Psoas muscle (tissue), 8 donors: ENCODE measurements at places on chromosomes 1 and 21. TPM values are rescaled to one million over a fixed set of nuclear protein-coding genes. Genes with fewer than 3 reads are reported as not detected.

- no peaks in the 10 kb centered on the region for H3K4me1 ChIP-seq
- DNase-seq, result no peak
- H3K27ac ChIP-seq, result no peak overlapping the region
- no peaks in the 10 kb centered on the region for H3K27me3 ChIP-seq
- no peak overlapping the region for H3K4me3 ChIP-seq
These were observed 40.8 kb upstream of the NEXN start for GRCh38 chr1:77847621-77848080.

COL8A2 gene
- total RNA-seq, result 0.36 TPM

KPRP gene
- total RNA-seq, result not detected

GRCh38 chr1:77556045-77556444, 126.4 kb downstream of the ZZZ3 start:
- no peaks in the 10 kb centered on the region for H3K27me3 ChIP-seq
- DNase-seq, result no peak
- no peaks in the 10 kb centered on the region for H3K36me3 ChIP-seq
- no peak overlapping the region for H3K4me3 ChIP-seq
- no peaks in the 10 kb centered on the region for H3K4me1 ChIP-seq

DNA sequence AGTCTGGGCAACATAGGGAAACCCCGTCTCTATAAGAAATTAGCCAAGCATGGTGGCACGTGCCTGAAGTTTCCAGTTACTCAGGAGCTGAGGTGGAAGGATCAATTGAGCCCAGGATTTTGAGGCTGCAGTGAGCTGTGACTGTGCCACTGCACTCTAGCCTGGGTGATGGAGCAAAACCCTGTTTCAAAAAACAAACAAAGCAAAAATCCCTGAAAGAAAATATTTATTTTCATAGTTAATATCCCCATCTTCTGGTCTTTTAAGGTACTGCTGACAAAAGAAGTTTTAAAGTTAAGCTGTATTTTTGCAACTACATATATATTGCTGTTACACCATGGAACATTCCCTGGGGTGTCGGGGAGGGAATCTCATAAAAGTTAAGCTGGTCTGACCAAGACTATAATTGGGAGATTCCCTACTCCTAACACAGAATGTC, 26.0 kb downstream of the VAMP4 start:
- H3K27ac ChIP-seq, result peak overlapping the region; percentile 73
- peaks cover 23% of the 10 kb centered on the region for H3K4me1 ChIP-seq
- H3K27me3 ChIP-seq, result no peaks in the 10 kb centered on the region
- DNase-seq, result no peak
- no peak overlapping the region for H3K4me3 ChIP-seq

DNA sequence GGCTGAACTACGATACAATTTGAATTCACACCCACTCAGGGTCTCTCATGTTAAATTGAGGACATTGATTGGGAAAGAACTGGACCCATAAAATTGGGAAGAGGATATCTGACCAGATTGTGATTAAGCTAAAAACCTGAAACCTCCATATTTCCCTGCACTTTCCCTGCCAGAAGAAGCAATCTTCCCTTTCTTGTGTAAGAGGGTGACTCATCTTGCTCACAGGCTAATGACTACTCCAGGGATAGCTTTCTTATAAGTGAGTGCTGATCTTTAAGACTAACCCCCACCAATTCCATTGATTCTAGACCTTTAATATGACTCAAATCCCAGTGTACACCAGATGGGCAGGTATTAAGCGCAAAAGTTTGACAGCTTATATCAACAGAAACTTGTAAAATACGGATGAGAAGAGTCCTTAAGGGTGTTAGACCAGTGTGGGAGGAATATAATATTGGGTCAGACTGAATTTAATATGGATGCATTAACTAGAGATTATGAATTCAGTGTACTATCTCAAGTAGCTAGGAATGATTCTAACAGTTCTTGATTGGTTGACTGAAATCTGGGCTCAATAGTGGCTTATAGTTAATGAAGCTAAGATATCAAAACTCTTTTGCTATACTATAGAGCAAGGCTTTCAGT, 12.1 kb upstream of the SGIP1 start:
- H3K4me3 ChIP-seq, result no peak overlapping the region
- no peak for DNase-seq
- no peaks in the 10 kb centered on the region for H3K27me3 ChIP-seq
- H3K27ac ChIP-seq, result no peak overlapping the region

TEDDM1 gene
- total RNA-seq, result not detected

- no peak overlapping the region for H3K4me3 ChIP-seq
- no peak overlapping the region for H3K27ac ChIP-seq
- no peaks in the 10 kb centered on the region for H3K27me3 ChIP-seq
These were observed 28.8 kb upstream of the EFHD2 start for GRCh38 chr1:15380601-15381508.
